NCI-H510A treated with DMSO at 0.1 percent for 48 hours (cell line): ENCODE measurements at places on chromosomes 13 and 19.

DNA sequence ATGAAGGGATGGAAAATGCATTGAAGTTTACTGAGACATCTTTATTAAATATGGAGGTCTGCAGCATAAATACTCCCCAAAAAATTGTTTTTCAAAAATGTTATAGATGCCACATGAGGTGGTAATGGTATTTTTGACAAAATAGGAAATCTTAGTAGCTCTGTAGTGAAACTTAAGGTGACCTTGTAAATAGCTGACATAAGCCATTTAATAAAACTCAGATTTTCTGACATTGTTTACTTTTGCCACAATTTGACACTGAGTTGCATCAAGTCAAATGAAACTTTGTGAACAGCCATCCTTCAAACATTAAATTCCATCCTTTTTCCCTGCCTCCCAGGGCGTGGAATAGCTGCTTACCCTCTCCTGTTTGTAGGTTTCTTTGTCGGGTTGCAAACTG, 953.1 kb downstream of the PCDH17 start:
- DNase-seq = no peak

- no peak for DNase-seq
These were observed 200.4 kb downstream of the KLF12 start for GRCh38 chr13:73933795-73934194.

- DNase-seq = no peak
These were observed 1584.5 kb upstream of the MIR17HG start for GRCh38 chr13:89763005-89763404.

GRCh38 chr19:1264801-1265614, 4.1 kb upstream of the CIRBP start:
- DNase-seq = no peak

GRCh38 chr13:106616729-106617128, 48.8 kb upstream of the ARGLU1 start:
- no peak for DNase-seq

- no peak for DNase-seq
These were observed 12.7 kb downstream of the FOXO1 start for GRCh38 chr13:40653527-40654318.

- no peak for DNase-seq
These were observed 289.9 kb upstream of the PRR20A start for GRCh38 chr13:56850852-56851251.

DNA sequence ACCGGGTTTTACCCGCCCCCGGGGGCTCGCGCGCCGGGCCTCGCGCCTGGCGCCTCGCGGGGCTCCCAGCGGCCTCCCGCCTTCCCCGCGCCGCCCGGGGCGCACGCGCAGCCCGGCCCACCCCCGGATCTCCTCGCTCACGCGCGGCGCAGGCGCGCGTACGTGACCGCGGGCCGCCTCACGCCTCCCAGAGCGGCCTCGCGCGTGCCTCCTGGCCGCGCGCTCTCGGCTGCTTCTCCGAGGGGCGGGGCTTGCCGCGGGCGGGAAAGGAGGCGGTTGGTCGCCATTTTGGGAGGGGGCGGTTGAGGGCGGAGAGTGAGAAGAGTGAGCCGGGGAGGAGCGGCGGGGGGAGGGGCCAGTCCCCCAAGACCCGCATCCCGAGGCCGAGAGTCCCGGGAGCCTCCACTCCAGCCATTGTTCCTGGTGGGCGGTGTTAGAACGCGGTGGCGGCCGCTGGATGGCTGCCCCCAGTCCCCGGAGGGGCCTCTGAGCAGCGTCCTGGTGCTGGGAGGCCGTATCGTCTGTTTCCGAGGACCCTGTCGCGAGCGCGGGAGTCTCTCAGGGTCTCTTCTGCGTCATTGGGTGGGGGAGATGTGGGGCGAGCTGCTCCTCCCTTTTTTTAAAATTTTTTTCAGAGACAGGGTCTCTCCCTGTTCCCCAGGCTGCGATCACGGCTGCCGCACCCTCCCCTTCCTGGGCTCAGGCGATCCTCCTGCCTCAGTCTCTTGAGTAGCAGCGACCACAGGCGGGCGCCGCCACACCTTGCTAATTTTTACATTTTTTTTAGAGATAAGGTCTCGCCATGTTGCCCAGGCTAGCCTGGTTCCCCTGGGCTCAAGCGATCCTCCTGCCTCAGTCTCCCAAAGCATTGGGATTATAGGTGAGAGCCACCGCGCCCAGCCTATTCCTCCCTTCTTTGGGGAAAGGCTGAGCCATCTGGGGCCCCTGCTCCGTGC, at the start of gene ZNF541:
Gene ZNF541, minus strand, starts transcription at position 78 of the 956 bp plus-strand sequence. CDS start 17,292 bp downstream, outside the sequence.
- no peak for DNase-seq

- DNase-seq = no peak
These were observed 21.8 kb upstream of the RAB20 start for GRCh38 chr13:110583178-110583865.

- no peak for DNase-seq
These were observed 262.7 kb upstream of the SLC10A2 start for GRCh38 chr13:103328899-103329298.

GRCh38 chr13:79389026-79389425, 17.0 kb downstream of the RBM26 start:
- DNase-seq = no peak

DNA sequence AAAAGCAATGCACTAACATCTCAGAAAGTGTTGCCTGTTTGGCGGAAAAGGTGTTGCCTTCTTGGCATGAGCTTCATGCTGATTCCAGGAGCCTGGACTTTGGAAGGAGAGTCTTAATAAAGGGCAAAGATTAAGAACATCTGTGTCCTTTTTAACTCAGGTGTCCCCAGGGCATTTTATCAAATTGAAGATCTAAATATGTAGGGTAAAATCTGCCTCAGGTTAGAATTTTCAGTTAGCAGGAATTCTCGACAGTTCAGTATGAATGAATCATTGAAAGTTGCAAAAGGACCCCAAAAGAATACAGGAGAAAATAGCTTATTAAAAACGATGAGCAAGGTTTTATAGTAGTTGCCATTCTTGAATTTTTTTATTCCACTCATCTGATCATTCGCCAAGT, 325.2 kb downstream of the SUCLA2 start:
- DNase-seq = no peak

DNA sequence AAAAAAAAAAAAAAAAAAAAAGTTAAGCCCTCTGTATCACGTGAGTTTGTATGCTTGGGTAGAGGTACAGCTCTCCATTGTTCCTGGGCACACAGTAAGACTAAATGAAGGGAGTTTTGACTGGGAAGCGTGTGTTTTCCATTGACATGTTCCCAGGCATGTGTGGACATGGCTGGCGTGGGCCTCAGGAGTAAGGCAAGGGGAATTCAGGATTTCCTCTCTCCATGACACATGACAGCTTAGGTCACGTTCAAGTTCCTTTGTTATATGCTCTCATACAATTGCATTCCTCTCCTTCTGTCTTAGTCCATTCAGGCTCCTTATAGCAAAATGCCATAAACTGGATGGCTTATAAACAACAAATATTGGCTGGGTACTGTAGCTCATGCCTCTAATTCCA, 17.1 kb upstream of the MAP3K10 start:
- DNase-seq = no peak

DNA sequence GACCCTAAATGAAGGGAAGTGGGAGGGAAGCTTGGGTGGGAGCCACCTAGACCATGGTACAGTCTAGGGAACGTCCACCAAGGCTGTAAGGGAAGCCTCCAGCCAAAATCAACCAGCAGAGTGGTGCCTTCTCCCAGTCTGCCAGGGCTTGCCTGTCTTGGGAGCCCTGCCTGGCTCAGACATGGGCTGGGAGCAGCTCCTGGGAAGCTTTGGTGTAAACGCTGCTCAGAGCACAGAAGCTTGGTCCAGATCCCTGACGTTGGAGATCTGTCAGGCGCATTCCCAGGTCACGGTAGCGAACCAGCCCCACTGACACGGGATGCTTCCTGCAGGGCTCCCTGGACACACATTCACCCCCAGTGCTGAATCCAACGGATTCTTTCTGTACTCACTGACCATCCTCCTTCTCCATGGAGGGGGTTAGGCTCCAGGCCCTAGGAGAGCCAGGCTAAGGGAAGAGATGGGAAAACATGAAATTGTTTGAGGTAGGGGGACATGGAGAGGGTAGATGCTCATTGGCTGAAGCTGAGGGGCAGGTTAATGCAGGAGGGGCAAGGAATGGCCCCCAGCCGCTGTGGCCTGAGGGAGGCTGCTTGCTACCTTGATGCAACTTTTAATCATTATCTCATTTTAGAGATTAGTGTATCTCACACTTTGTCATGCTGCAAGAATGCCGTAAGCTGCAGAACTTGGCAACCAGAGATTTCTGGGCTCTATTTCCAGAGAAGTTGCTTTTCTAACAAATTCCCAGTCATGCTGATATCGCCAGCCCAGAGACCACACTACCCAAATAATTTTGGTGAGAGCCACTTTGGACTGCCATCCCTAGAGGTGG, 195.8 kb downstream of the UQCRFS1 start:
- DNase-seq = no peak

- no peak for DNase-seq
These were observed 3.7 kb upstream of the SBK2 start for GRCh38 chr19:55540619-55541018.

DNA sequence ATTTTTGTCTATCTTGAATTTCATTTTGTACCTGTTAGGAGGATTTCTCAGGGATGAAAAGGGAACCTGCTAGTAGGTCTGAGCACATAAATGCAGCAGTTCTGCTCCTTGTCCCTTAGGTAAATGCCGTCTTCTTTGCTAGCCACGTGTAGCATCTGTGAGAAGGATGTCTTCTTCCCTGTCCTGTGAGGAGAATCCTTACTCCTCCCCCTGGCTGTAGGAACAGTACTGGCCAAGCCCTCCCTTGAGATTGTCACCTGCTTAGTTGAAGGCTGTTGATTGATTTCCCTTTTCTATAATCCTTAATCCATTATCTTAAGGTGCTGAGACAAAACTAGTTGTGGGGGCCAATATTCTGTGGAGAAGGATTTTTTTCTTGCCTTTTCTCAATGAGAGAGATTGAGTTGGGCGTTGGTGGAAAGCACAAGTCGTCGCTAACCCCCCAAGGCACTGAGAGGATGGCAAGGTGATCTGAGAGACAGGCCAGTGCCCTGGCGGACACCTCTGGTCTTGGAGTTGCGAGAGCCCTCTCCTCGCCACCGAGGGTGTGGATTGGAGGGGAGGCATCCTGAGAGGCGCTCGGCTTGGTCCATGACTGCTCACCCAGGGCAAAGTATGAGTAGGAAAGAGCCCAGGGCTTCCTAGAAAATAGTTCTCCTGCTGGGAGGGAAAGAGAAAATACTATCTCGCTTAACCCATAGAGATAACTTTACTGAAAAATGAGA, 216.7 kb downstream of the ATP8A2 start:
- no peak for DNase-seq

- no peak for DNase-seq
These were observed 34.4 kb downstream of the MAP4K1 start for GRCh38 chr19:38583219-38583984.

DNA sequence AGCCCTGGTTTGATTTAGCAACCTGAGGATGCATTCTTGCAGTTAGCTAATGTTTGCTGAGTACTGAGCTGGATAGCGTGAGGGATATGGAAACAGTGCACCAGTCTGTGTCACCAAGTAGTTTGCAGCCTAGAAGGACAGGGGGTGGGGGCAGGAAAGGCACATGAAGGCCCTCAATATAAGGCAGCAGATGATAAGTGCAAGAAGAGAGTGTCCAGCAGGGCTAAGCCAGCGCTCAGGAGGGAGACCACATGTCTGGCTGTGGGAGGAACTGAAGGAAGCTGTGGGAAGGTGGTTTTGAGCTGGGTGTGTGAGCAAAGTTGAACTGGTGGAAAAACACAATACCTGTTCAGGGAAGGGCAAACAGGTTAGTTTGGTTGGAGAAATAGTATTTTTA, 1.7 kb downstream of the CXCL17 start:
- no peak for DNase-seq

- DNase-seq = peak; percentile 20
These were observed 15.1 kb downstream of the TM9SF2 start for GRCh38 chr13:99516153-99516929.

DNA sequence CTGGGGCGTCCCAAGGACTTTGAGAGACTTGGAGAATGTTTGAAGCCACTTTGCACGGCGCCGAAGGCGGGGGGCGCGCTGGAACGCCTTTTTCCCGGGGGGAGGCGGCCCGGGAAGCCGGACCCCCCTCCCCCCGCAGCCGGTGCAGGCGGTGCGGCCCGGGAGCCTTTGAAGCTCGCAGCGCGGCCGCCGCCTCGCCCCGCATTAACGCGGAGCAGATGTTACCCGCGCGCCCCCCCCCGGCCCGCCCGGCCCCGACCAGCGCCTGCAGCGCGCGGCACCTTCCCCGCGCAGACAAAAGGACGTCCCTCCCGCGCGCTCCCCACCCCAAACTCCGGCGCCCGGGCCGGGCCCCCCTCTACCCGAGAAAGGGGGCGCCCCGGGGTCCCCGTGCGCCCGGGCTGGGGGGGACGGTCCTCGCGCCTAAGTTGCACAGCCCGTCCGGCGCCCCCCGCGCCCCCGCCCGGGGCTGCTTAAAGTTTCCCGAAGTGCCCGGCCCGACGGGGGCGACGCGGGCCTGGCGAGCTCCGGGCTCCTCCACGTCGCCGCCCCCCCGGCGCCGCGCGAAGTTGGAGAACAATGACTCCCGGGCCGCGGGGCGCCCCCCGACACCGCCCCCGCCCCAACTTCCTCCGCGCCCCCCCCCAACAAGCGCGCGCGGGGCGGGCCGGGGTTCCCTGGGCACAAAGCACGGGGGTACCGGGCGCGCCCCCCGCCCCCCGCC, 685 bp downstream of the TCF3 start:
- peak; percentile 12 for DNase-seq

- no peak for DNase-seq
These were observed 15.0 kb downstream of the MRPS12 start for GRCh38 chr19:38945562-38946228.

- no peak for DNase-seq
These were observed 27.6 kb downstream of the TMPRSS9 start for GRCh38 chr19:2387367-2388288.

DNA sequence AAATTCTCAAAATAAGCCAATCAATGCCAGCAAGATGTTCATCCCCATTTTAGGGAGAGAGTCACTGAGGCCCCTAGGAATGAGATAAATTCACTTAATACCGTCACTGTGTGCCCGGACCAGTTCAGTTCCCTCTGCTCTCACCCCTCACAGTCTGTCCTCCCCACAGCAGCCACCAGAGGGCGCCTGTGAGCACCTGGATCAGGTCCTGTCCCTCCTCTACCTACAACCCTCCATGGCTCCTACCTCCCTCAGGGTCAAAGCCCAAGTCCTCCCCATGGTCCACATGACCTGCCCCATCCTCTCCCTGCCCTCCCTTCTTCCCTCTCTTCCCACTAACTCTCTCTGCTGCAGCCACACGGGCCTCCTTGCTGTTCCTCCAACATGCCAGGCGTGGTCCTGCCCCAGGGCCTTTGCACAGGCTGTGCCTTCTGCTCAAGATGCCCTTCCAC, 42.0 kb upstream of the NFIC start:
- no peak for DNase-seq

GRCh38 chr13:97388373-97388772, 45.6 kb upstream of the RAP2A start:
- DNase-seq = no peak

DNA sequence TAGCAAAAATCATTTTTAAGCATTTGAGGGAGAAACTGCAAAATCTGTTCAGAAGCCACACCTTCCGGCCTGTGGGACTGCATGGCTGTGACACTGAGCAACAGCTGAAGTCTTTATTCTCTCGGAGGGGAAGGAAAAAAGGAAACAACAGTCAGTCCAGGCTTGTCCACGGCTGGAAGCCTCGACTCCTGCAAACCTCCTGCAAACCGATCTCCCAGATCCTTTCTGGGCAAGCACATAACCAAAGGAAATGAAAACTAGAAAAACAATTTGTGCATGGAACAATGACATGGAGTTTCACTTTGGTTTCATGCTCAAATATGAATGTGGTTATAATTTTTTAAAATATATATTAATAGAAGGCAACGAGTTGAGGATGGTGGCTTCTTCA, 1.0 kb downstream of the COL4A1 start:
- no peak for DNase-seq
